NCI-H1092 (cell line): ENCODE measurements at places on chromosomes 12 and 14.

DNA sequence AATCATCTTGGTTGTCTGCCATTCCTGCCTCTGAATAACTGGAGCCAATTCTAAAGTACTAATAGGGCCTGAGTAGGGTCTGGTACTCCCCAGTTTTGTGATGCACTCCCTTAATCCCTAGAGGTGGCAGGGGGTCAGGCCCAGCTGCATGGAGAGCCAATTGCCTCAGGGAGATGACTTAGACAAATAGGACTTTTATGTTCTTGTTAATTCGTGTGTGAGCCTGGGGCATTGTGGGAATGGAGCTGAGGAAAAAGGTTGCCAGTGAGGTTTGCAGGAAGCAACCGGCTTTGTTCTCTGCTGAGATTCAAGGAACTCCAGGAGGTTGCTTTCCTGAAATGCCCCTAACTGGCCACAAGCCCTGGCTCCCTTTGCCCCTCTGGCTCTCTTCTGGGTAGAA lies 6.8 kb upstream of the DCD start:
- no peak for DNase-seq

DNA sequence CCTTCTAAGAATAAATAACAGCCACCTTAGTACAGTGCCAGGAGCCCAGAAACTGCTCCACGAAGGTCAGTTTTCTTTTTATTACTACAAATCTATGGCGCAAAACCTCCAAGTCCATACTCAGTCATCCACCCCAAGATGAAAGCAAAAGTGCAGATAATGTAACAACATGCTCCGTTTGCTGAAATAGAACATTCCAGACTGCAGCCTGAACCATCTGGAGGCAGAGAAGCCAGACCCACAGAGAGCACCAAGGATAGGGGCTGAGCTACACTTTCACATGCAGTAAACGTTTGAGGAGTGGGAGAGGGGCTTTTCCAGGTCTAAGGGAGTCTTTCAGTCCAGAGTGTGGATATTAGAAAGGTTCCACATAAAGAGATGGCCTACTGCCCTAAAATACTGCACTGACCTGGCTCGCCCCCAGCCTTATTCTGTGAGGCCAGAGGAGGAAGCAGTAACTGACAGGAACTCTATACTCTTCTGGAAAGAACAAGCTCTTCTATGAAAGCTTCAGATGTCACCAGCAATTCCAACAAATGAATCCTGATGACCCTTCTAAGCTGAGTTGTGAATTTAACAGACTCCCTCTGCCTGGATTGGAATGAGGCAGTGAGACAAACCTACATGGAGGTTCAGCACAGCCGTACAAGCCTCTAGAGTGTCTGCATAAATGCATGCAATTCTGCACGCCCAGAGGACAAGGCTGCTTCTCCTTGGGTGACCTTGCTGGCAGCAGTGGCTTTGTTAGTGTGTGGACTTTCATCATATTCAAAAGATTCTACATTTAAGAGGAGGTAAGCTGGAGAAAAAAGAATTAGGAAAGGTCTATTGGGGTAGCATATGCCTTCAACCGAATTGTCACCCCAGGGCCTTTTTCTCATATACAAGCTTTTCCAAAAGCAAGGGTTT lies 153.9 kb upstream of the EGLN3 start:
- no peak for DNase-seq

DNA sequence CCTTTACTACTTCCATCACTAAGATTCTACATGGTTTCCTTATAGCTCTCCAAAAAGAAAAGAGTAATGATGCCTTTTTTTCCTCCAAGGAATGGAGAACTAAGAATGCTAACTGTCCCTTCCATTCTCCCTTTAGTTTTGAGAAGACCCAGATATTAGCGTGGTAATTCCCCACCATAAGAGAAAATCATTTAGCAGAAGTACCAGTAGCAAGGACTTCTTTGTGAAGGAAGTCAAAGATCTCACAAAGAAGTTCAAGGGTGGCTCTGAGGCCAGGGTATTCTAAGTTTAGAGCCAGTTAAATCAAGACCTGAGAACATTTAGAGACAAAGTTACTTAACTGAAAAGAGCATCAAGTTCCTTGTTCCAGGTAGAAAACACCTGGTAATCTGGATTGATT lies 7.3 kb downstream of the USP15 start:
- DNase-seq, result no peak

DNA sequence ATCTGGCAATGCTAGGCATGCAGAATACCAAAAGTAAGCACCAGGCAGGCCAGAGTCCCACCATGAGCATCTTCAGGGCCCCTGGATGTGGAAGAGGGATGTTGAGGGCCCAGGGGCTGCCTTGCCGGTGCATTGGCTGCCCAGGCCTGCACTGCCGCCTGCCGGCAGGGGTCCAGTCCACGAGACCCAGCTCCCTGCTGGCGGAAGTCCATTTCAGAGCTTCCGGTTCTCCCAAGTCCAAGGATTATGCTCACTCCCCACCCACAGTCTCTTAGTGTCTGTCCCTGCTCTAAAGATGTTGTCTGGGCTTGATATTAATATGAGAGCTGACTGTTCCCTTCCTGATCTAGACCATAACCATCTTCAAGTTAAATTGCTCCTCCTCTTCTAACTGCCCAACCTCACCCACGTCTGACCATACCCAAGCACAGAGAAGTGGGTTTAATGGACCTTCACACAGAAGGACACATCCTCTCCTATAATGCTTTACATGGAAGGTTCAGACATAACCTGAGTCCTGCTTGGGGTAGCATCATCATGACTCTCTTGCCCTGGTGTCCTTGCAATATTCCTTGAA lies 117.4 kb downstream of the DAD1 start:
- peak; percentile 36 for DNase-seq

- no peak for DNase-seq
These were observed 11.7 kb downstream of the TNFRSF1A start for GRCh38 chr12:6330192-6330591.

- DNase-seq, result no peak
These were observed 34.0 kb downstream of the PLEKHD1 start for GRCh38 chr14:69518289-69519101.

GRCh38 chr12:122527478-122527944 lies 462 bp downstream of the KNTC1 start:
- DNase-seq, result no peak

- no peak for DNase-seq
These were observed 42.8 kb downstream of the BCAT1 start for GRCh38 chr12:24906141-24906540.

DNA sequence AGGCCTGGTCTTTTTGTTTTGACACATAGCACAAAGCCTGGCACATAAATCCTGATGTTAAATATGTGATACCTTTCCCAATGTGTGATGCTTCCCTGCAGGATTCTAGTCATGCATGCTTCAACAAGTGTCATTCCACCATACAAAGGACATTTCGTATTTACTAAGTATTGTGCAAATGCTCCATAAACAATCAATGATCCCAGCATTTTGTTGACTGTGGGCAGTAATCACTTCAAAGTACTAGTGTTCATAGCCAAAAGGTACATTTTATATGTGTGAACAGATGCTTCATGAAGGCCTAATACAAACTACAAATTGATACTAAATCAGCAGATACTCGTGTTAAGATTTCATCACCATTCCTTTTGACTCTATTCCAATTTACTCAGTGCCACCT lies 4.4 kb downstream of the CCNB1IP1 start:
- no peak for DNase-seq

DNA sequence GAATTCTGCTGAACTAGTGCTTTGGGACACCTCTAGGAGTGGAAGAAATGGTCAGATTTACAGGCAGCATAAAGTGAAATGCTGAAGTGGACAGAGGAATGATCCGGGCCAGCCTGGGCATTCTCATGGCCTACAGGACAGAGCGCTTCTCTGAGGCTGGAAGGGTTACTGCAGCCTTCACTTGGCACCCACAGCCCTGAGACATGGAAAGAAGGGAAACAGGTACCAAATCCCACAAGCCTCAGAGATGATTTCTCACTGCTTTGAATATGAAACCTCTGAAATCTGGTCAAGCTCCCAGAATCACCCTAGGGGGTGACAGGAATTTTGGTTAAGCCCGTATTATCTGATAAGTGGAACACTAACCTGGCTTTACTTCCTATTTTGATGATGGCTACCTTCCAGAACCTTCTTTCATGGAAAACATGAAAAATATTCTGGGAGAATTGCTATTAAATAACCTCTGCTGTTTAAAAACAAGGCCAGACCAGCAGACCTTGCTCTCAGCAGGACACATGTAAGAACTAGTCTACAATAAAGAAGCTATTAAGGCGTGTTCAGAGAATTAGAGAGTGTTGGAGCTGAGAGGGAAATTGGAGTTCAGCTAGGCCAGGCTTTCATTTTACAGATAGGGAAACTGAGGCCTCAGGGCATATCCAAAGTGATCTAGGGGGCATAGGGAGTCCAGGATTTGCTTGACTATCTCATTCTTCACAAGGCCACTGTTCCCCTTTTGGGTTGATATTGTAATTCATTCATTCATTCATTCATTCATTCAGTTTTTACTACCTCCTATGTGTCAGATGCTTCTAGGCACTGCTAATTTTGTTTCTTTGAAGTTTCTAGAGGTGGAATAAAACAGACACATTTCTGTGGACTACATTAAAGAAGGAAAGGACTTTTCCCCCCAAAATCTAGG lies 281.5 kb downstream of the ZFP36L1 start:
- no peak for DNase-seq

GRCh38 chr12:48965298-48965838 lies 6.2 kb downstream of the WNT10B start:
- no peak for DNase-seq

DNA sequence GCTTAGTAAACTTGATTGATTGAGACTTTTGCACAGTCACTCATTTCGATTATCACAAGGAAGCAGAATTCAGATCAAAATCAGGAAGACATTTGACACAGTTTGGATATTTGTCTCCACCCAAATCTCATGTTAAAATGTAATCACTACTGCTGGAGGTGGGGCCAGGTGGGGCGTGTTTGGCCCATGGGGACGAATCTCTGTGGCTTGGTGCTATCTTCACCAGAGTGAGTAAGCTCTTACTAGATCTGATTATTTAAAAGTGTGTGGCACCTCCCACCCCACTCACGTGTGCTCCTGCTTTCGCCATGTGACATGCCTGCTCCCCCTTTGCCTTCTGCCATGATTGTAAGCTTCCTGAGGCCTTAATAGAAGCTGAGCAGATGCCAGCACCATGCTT lies 291.4 kb downstream of the PCNX1 start:
- DNase-seq, result no peak

DNA sequence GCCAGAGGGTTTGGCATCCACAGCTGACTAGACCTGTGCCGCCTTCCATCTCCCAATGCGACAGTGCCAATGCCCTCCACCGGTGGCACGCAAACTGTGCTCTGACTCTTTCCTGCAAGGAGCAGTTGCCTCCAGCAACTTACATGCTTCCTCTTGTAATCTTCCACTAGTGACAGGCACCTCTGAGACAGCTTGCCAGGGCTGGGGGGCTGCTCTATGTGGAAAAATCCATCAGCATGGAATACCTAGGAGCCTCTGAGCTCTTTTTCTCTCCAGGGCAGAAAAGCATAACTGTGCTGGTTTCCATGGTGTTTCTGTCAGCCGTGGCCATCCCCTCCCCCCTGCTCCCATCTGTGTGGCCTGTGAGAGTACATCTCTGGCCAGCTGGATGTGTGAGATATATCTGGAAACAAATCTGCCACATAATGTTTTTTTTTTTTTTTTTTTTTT lies 110.6 kb downstream of the MYRFL start:
- no peak for DNase-seq

- DNase-seq, result no peak
These were observed 6.0 kb upstream of the GTSF1 start for GRCh38 chr12:54479421-54479820.

- DNase-seq, result peak; percentile 52
These were observed 662 bp downstream of the EPS8 start for GRCh38 chr12:15788233-15789219.

- peak; percentile 91 for DNase-seq
These were observed 108.5 kb downstream of the SCARB1 start for GRCh38 chr12:124754949-124755800.

- DNase-seq, result no peak
These were observed 316.3 kb downstream of the SLC6A15 start for GRCh38 chr12:84596266-84596665.

GRCh38 chr12:95736631-95737030 lies 53.9 kb downstream of the NTN4 start:
- no peak for DNase-seq

GRCh38 chr12:79884401-79885006 lies 50.4 kb downstream of the PPP1R12A start:
- no peak for DNase-seq

DNA sequence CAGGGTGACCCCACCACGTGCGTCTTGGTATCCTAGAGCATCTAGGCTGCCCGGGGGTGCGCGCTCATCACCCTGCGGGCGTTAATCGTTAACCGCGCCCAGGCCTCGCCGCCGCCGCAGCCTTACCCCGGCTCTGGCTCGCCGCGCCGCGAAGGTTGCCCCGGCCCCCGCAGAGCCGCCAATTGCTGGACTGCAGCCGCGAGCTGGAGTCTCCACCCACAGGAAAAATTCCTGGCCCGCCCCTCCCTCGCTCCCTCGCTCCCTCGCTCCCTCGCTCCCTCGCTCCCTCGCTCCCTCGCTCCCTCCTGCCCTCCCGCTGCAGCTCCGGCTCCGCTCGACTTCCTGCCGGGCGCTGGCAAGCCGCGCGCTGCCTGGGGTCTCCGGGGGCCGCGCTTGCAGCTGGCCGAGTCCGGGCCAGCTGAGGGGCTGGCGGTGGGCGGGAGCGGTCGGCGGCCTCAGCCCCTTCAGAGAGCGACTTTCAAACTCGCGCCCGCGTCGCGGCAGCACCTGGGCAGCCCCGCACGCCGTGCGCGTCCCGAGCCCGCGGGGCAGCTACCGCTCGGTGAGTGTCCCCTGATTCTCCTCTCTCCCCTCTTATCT lies at the start of gene PLEKHG3:
Gene PLEKHG3, plus strand, starts transcription at position 282 of the 600 bp plus-strand sequence. CDS start 23,208 bp downstream, outside the sequence.
- peak; percentile 72 for DNase-seq

DNA sequence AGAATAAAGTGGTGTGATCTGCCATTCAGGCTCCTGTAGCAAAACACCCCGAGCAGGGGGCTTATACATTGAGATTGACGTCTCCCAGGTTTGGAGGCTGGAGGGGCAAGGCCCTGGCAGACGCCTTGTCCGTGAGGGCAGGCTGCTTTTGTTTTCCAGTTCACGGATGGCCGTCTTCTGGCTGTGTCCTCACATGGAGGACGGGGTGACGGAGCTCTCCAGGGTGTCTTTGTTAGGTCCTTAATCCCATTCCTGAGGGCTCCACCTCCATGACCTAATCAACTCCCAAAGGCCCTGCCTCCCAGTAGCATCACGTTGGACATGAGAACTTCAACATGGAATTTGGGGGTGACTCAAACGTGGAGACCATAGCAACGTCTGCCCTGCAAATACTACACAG lies 147.7 kb downstream of the KIF26A start:
- DNase-seq, result no peak

DNA sequence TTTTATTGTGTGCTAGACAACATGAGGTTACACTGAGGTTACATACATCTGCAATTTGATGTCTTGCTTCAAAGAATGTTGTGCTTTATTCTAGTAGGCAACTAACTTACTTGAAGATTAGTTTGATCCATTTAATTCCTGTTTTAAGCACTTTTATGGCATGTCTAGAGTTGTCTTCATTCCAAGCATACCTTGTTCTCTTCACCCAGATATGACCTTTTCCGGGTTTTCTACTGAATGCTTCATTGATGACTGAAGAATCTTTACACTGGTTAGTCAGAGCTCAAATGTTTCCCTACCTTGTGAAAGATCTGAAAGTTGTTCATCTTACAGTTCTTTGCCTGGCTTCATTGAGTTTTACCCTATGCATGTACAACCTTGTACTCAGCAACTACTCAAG lies 274.0 kb upstream of the KITLG start:
- no peak for DNase-seq

GRCh38 chr14:91674911-91675310 lies 57.0 kb downstream of the CATSPERB start:
- DNase-seq, result no peak

- DNase-seq, result no peak
These were observed 42.4 kb downstream of the NUAK1 start for GRCh38 chr12:106096376-106096775.
